ENCODE measurements at places on chromosomes 5 and 9.

- peak; percentile 8 for DNase-seq
Measured at GRCh38 chr5:130168211-130168610, 263.9 kb downstream of the CHSY3 start.

DNA sequence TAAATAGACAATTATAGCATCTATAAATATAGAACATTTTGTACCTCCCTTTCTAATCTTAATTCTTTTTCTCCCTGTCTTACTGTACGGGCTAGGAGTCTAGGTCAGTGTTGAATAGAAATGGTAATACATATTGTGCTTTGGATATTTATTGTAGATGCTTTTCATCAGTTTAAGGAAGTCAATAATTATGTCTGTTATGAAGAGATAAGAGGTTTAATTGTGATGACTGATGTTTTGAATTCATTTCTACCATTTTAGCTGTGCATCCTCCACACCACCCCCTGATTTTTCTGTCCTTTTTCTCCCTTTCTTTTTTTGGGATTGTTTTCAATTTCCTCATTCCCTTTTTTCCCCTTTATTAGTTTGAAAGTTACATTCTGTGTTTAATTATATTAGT lies 95.8 kb downstream of the DOCK2 start:
- no peak for DNase-seq

DNA sequence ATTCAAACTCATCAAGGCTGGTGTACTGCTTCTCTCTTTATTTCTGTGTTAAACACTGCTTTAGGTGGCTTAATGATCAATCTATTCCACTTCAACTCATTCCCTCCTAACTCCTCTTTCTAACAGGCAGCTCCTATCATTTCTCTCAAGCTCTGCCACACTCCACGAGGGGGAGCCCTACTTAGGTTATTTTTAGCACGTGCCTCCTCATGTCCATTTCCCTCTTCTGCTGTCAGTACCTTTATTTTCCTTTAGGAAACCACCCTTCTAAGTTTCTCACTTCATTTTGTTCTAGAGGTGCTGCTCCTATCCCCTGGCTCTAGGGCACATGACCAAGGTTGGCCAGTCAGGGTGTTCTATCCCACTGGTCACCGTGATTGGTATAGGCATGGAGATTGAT lies 6.7 kb upstream of the BRINP1 start:
- DNase-seq = peak; percentile 38

GRCh38 chr9:3525096-3525835 lies 535 bp downstream of the RFX3 start:
- no peak for DNase-seq

DNA sequence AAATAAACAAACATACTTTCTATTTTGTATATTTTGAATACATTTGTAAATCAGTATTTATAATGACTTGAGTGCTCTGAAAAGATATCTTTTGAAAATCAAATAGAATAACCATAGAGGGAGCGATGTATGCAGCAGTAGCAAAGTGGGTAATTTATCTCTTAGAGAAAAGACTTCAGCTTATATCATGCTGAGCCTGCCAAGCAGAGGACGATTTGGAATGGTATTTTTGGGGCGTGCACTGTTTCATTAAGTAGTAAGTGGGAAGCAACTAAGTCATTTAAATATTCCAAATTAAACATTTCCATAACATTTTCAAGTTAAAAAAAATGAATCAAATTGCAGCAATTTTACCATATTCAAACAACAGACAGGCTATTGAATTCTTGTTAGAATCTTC lies 147.6 kb downstream of the CDH10 start:
- no peak for DNase-seq

DNA sequence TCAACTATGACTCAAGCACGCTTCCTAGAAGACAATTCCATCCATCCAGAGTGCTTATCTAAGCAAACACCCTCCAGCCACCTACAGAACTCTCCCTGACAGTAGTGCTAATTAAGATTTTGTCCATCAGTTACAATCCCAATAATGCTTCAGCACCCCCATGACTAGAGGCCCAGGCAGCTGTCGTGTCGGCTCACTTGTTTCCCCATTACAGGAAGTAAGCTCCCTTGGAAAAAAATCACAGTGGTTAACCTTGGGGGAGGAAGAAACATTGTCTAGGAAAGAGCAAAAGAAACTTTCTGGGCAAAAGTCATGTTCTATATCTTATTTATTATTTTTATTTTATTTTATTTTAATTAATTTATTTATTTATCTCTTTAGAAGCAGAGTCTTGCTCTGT lies 108.8 kb upstream of the LPAR1 start:
- DNase-seq = no peak

DNA sequence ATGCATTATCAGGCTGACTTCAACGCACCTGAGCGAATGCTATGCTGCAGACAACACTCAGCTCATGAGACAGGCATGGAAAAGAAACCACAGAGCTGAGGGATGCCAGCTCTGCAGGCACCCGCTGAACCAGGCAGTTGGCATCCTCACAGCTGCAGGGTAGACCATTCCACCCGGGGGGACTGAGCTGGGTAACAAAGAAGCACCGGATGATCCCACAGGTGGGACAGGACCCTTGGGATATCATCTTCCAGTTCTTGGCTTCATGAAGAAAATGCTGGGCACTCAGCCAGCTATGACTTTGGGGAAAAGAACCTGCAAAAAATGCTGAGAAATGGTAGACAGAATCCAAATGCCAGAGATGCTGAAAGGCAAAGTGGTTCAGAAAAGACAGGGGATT lies 9.6 kb downstream of the EPB41L4B start:
- DNase-seq = peak; percentile 28

DNA sequence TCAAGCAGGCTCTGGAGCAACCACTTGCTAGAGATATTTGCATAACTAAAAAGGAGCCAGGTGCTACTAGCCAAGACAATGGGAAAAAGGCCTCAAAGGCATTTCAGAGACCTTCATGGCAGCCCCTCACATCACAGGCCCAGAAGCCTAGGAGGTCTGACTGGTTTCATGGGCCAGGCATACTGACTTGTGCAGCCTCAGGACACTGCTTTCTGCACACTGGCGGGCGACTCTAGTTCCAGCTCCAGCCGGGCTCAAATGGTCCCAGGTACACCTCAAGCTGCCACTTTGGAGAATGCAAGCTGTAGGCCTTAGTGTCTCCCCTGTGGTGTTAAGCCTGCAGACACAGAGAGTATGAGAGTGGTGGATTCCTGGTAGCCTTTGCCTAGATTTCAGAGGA lies 27.1 kb downstream of the COX7C start:
- no peak for DNase-seq

DNA sequence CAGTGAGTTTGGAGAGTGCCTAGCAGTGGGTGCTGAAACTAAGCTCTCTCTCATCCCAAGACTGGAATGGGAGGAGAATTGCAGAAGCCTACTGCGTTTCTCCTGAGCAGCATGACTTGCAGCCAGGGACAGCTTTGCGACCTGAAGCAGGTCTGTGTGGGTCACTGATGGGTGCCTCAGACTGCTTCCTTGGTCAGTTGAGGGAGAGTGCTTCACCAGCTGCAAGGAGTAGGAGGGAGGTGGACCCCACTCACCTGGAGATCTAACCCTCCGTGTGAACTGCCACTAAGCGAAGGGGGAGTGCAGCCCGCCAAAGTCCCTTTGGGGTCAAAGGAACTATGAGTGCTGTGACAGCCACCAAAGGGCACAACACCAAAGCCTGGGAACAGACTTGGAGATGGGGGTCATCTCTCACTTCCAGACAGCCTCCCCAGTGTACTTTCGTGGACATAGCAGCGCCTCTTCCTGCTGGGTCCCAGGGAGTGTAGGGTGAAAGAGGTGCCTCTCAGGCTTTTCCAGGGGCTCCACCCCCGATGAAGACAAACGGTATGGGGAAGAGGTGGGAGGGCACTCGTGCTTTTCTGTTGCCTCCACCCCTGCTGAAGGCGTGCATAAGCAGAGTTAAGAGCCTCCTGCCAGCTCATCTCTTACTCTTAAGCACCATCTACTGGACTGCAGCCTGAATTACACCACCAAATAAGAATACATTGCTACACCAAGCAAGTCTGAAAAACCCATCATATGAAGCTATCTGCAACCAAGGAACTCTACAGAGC lies 34.3 kb upstream of the MACIR start:
- DNase-seq = peak; percentile 84

- peak; percentile 7 for DNase-seq
Measured at GRCh38 chr5:122377026-122377425, 65.0 kb downstream of the SNCAIP start.

DNA sequence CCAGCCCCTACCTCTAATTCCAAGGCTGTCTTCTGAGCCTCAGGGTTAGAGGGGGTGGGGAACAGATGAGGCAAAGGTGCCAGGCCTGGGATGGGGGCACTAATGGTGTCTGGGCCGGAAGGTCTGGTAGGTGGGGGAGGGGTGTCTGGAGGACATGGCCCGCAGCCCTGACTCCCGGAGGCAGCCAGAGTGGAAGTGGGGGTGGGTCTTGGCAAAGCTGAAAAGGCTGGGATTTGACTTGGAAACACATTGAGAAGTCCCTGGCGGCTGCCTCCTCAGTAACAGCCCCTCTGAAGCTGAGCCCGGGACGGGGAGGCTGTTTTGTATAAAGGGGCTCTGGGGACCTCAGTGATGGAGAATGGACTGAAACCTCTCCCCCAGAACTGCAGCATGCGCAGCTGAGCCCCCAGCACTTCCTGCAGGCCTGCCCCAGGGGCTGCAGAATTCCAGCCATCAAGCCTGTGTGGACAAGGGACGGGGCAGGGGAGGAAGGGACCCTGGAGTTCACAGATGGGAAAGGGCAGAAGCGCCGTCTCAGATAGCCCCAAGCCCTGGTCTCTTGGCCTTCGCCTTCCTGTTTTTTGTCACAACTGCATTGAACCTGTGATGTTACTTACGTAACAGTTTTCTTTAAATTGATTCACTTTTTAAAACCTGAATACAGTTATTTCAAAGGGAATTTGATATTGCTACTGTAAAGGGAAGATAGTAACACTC lies 49.3 kb upstream of the SYNPO start:
- DNase-seq = no peak

DNA sequence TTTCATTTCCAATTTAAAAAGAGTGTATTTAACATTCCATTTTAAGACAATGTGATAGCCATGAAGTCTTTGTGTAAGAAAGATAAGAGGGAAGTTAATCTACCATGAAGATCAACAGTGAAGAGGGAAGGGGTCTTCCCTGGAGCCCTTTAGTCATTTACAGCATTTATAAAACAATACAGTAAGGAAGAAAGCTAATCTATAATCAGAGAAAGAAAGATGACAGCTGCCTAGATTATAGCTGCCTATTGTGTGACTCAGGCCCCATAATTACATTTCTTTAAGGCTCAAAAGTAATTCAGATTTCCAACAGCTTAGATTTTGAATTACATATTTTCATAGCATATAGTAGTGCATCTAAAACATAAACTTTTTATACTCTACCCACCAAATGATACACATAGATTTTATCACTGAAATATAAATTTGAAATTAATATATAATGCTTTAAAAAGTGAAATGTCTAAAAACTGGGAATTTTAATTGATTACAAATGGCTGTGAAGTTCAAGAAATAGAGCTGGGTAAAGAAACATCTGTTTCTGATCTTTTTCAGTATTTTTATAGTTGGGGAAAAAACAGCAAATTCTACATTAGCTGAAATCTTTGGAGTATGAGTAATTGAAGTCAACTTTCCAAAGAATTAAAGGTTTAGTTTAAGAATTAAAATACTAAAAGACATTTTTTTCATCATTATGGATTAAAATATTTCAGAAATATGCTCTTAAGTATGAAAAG lies 89.6 kb downstream of the RIC1 start:
- DNase-seq = no peak

- DNase-seq = no peak
Measured at GRCh38 chr9:76521244-76521681, 62.3 kb downstream of the GCNT1 start.

GRCh38 chr5:8386719-8387288 lies 517.9 kb downstream of the MTRR start:
- DNase-seq = no peak

DNA sequence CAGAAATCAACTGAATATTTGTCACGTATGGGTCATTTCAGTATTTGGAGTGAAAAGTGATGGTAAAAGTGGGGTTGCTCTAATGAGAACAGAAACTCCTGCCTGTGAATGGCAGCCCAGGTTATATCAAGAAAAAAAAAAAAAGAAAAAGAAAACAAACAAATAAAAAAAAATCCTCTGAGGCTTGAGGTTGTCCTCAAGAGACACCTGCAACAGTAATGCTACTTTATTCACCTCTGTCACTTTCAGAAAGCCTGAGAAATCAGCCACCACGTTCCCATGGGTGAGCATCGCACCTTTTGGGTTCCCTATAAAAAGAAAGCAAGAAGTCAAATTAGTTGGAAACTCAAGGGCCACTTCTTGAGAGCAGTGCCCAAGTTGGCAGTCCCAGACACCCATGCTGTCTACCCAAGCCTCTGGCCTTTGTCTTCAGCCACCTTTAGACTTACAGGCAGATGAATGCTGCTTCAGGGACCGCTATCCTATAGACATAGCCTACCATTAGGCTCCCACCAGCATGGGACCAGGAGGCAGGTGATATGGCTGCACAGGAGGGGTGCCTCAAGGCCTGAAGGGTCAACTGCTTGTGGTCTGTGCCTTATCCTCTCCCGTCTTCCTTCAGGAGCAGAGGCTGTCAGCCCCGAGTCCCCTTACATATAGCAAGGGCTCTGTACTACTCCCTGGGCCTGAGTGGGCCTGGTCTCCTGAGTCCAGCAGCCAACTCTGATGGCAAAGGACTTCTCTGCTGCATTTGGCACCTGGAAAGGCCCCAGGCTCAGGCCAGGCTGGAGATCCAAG lies 31.1 kb upstream of the MEIKIN start:
- DNase-seq = no peak

DNA sequence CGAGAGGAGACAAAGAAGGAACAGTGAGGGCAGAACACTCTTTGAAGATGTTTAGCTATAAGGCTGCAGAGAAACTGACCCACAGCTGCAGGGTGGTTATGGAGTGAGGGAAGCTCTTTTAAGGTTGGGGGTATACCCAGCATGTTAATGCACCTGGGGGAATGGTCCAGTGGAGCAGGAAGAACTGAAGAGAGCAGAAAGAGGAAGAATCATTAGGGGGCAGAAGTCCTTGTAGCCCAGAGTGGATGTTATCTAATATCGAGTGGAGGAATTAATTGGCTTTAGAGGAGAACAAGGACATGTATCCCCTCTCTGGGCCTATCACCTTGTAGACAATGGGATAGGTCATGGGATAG lies 7.7 kb downstream of the IL4 start:
- no peak for DNase-seq

DNA sequence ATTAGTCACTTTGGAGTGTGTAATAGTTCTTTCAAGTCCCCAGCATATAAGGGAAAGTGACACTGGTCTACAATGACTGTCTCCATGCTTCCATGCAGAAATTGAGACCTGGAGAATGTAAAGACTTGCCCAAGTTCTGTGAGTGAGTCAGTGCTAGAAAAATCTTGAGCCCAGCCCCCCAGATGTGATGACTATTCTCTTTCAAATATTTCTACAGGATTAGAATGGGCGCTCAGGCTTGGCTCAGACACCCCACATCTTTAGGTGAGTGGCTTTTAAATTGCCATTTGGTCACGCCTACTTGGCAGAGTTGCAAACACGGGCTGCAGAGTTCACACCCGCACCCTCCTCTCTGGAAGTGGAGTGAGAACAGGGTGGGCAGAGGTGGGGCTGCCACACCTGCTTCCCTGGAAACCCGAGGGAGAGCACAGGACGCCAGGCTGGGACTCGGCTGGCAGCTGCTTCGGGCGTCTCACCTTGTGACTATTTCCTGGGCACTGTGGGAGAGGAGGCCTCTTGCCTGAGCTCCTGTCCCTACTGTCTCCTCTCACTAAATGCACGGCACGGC lies 37.6 kb downstream of the ROPN1L start:
- peak; percentile 85 for DNase-seq

- DNase-seq = no peak
Measured at GRCh38 chr5:90740244-90740799, 181.7 kb downstream of the ADGRV1 start.
